ENCODE measurements at places on chromosomes 4 and X. TPM values are rescaled to one million over a fixed set of nuclear protein-coding genes. Genes with fewer than 3 reads are reported as not detected.

PNMA5 gene
- total RNA-seq: not detected

XG gene
- total RNA-seq: 10.7 TPM

ZNF674 gene
- 5.0 TPM for total RNA-seq

CFI gene
- total RNA-seq: 5.4 TPM

ANAPC4 gene
- 16.5 TPM for total RNA-seq

LPAR4 gene
- not detected for total RNA-seq

USP17L18 gene
- not detected for total RNA-seq

NXF2B gene
- total RNA-seq: not detected

UGT2B17 gene
- total RNA-seq: not detected

SPANXN4 gene
- total RNA-seq: not detected

SLC49A3 gene
- total RNA-seq: 1.1 TPM

P2RY8 gene
- not detected for total RNA-seq

SYP gene
- 0.08 TPM for total RNA-seq

SMPX gene
- total RNA-seq: not detected

CLDN34 gene
- total RNA-seq: not detected

PABPC1L2A gene
- not detected for total RNA-seq

USP26 gene
- total RNA-seq: not detected

CCDC158 gene
- total RNA-seq: not detected

NEXMIF gene
- under 0.01 TPM for total RNA-seq

LRRC66 gene
- 0.23 TPM for total RNA-seq

DMRTC1 gene
- not detected for total RNA-seq

UGT2A2 gene
- not detected for total RNA-seq

NALF2 gene
- not detected for total RNA-seq

POU4F2 gene
- not detected for total RNA-seq

SNCA gene
- 0.23 TPM for total RNA-seq

FRG2 gene
- not detected for total RNA-seq

LEF1 gene
- total RNA-seq: not detected

CLGN gene
- not detected for total RNA-seq

DOCK11 gene
- total RNA-seq: 16.5 TPM

SLC25A14 gene
- total RNA-seq: 5.7 TPM

ADGRL3 gene
- not detected for total RNA-seq

TEC gene
- total RNA-seq: 0.94 TPM

ERAS gene
- not detected for total RNA-seq

GABRE gene
- 22.9 TPM for total RNA-seq

NONO gene
- total RNA-seq: 307 TPM

DCLK2 gene
- 12.2 TPM for total RNA-seq

FATE1 gene
- total RNA-seq: not detected

CDKL2 gene
- 1.8 TPM for total RNA-seq

TCEAL2 gene
- 0.12 TPM for total RNA-seq

SMIM31 gene
- total RNA-seq: not detected

XPNPEP2 gene
- not detected for total RNA-seq

GYG2 gene
- total RNA-seq: 4.9 TPM

ABLIM2 gene
- 0.12 TPM for total RNA-seq

PAGE2 gene
- not detected for total RNA-seq

MID1IP1 gene
- 52.5 TPM for total RNA-seq

AFM gene
- total RNA-seq: not detected
